Cerebellar nuclear complex (tissue), 1 donor: ENCODE measurements at places on chromosomes 4 and X.

- DNase-seq, result no peak
Observed at GRCh38 chr4:148044912-148045352, 313.0 kb downstream of the ARHGAP10 start.

- DNase-seq, result no peak
Observed at GRCh38 chrX:12865359-12865758, 1.5 kb upstream of the TLR7 start.

DNA sequence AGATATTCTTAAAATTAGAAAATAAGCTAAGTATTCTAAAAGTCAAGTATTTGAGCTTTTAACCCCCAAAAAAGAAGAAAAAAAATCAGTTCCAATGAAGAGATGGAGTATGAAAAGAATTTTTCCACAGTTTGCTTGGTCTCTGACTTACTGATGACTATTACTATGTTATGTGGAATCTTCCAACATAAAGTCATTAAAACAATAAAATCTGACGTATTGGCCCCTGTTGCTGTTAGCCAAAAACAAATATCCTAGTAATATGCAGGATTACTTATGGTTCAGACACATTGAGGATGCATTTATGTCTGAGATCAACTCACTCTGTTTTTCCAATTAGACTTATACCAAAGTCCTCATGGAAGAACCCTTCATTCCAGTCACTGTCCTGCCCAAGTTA is 517.2 kb upstream of the ADGRL3 start:
- no peak for DNase-seq

DNA sequence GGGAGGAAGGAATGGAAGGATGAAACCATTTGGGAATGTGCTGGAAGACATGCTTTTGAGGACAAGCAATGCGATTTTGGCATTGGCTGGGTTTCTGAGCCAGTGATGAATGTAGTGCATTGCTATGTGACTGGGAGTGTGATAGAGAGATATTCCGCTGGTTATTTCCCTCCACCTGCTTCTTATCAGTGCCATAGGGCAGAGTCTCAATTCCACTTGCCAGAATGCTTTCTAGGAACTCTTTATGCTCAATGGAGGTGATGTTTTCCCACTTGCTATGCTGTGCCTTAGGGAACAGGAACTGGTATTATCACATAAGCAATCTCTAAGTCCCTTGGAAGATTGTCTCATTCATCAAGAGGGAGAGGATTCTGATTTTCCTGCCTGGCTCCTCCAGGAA is 28.0 kb downstream of the TBL1X start:
- DNase-seq, result no peak

- DNase-seq, result no peak
Observed at GRCh38 chr4:40648742-40649281, 19.1 kb upstream of the RBM47 start.
